ENCODE measurements at places on chromosomes 6 and 20.
A peak's percentile ranks its signal among the peaks of the same experiment; 100 is the strongest.

GRCh38 chr6:15121977-15122550, 123.8 kb upstream of the JARID2 start:
- DNase-seq, result no peak

DNA sequence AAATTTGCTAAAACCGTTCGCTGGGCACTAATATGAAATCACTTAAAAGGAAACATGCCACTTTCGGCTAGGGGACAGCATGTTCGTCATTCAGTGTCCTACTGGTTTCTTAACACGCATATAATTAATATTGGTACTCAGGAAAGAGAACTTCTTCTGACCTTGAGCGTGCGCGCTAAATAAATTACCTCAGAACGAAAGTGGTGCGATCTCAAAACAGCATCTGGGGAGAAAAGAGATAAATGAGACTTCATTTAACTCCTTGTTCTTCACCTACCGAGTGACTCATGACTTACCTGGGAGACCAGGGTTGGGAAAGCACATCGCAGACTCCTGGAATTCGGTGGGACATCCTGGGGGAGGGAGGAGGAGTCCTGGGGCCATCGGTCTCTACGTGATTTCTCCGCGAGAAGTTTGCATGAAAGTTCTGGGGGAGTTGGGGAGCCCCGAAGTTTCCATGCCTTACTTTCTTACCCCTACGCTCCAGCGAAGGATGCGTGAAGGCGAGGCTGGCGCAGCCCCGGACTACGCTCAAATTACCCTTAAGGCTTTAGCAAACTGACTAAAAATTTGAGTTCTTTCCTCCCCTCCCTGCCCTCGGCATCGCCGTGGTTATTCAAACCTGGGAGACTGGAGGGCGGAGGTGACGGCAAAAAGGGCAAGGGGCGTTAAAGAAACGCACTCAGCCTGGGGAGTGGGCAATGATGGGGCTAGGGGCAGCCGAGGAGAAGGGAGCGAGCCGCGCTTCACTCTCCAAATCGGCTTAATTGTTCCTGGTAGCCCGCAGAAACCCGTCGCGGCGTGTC, 1.1 kb upstream of the BEND6 start:
- peak; percentile 64 for DNase-seq

DNA sequence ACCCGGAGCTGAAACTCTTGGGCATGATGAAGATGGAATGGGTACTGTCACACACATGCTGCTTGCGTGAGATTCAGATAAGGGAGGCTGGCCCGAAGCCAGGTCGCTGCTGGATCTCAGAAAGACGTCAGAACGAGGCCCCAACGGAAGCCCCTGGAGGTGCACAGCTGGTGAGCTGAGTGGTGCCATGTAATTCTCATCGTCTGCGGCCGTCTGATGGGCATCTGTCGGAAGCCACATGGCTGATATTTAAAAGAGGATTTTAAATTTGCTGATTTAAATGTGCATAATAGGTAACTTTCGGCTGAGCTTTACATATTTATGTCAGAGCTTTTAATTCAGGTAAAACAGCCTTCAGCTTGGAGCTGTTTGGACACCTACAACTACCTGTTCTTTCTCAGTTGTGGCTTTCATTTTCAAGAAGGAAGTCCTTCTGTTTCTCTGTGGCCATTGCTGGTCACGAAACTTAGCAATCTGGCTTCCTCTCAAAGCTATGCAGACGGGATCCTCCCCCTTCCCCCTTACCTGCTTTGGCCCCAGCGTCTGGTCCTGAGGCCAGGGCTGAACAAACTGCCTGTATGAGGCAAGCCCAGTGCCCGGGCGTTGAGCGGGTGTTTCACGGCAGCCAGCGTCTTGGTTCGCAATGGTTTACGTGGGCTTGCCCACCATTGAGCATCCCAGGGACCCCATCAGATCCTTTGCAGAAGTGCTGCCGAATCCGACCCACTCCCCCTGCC, 9.2 kb downstream of the SLCO4A1 start:
- DNase-seq, result no peak

DNA sequence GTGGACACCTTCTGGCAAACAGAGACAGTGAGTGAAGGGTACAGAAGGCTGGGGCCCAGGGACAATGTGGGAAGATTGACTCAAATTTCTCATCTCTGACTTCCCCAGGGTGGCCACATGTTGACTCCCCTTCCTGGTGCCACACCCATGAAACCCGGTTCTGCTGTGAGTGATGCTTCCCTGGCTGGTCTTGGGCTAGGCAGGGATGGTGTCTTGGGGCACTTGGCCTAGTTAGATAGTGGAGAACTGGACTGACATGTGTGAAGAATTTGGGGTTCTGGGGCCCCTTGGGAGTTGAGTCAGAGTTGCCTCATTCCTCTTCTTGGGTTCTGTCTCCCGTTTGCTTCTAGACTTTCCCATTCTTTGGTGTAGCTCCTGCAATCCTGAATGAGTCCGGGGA, 34.2 kb downstream of the GSS start:
- no peak for DNase-seq

GRCh38 chr20:53828088-53828681, 234.5 kb upstream of the ZNF217 start:
- DNase-seq, result no peak

- no peak for DNase-seq
These were observed 7.5 kb downstream of the DIDO1 start for GRCh38 chr20:62918831-62919230.

DNA sequence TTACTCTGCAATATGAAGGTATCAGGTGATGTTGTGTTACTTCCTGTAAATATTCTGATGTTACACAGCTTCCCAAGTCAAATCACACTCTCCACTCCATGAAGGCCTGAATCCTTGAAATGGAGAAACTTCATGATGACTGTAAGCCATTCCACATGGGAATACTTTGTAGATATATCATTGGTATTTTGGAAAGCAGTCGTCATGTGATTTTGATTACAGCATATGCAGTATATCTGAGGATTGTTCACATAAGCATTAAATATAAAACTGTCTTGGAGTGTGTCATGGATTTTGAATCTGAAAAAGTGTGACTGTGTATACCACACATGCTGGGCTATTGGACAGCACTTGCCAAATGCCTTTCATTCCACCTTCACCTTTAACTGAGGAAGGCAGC, 118.3 kb upstream of the EXOC2 start:
- DNase-seq, result no peak

DNA sequence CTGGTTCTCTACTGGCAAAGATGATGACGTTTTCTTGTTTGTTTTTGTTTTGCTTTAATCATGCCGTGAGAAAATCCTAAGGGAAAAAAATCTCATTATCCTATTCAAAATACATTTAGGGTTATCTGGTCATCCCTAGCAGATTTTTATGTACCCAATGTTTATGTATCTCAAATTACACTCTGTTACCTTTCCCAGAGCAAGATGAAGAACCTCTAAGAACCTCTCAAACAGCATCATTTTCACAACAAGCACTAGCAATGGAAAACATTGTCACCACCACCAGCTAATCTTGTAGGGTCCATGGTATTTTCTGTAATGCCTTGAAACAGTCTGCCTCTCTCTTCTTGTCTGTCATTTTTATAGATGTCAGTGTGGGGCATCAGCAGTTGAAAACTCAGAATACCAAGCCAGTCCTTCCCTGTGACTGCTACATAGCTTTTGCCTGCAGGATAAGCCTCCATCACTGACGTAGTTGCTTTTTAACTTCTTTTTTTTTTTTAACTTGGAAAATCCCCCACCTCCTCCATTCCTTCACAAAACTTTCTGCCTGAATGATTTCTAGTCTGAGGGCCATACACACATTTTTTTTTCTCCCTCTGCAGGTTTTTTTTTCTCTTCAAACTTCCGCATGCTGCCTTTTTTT, 2.4 kb upstream of the SNAP25 start:
- DNase-seq, result peak; percentile 25

GRCh38 chr6:44576132-44576631, 188.7 kb downstream of the CDC5L start:
- no peak for DNase-seq

DNA sequence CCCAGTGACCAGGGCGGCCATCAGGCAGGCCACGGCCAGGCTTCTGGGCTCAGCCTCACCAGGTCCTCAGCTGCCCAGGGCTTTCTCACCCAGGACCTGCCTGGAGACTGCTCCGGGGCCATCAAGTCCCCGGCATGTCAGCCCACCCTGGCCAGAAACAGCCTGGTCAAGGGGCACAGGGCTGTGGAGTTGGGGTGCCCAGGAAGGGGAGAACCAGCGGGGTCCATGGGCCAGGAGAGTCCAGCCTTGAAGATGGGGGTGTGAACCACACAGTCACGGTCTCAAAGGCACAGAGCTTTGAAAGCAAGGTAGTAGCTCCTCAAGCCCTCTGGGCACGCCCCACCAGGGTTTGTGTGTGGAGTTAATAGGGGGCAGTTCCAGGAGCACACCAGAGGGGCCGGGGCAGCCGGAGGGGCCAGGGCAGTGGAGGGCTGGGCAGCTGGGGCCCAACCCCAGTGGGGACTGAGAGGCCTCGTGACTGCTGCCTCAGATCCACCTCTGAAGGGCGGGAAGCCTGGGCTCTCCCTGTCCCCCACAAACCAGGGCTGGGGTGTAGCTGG, 48.0 kb upstream of the BHLHE23 start:
- DNase-seq, result no peak

- DNase-seq, result no peak
These were observed 55.0 kb downstream of the GPR6 start for GRCh38 chr6:110033101-110033500.

GRCh38 chr6:105817370-105817769, 268.8 kb upstream of the PRDM1 start:
- no peak for DNase-seq

GRCh38 chr6:36550473-36551000, 3.3 kb upstream of the STK38 start:
- DNase-seq, result no peak

DNA sequence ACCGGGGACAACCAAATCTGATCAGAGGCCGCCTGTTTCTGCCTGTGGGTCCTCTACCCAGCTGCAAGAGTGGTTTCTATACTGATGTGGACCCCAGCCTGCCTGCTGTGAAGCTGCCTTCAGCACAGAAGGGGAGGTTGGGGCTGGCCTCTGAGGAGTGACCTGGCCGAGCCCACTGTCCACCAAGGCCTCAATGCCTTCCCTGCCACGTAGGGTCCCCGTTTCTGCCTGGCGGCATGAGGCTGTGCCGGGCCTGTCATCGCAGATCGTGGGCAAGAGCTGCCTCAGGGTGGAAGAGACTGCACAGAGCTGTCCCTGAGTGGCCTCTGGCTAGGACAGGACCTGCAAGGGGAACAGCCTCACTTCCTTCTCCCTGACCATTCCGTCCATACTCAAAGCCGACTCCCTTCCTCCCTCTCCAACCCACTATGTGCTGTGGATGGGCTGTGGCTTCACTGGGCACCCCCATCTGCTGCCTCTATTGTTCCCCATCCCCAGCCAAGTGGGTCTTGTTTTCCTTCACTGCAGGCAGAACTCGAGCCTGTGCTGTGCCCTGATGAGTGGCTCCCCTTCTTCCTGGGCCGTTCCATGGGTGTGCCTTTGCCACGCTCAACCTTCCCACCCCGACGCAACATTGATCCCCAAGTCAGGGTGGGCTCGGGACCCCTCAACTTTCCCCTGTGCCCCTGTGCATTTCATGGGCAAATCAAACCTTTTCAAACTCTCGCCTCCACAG, 60.3 kb downstream of the ERMARD start:
- no peak for DNase-seq

- peak; percentile 39 for DNase-seq
These were observed 55.7 kb downstream of the LYRM4 start for GRCh38 chr6:5205035-5205507.

DNA sequence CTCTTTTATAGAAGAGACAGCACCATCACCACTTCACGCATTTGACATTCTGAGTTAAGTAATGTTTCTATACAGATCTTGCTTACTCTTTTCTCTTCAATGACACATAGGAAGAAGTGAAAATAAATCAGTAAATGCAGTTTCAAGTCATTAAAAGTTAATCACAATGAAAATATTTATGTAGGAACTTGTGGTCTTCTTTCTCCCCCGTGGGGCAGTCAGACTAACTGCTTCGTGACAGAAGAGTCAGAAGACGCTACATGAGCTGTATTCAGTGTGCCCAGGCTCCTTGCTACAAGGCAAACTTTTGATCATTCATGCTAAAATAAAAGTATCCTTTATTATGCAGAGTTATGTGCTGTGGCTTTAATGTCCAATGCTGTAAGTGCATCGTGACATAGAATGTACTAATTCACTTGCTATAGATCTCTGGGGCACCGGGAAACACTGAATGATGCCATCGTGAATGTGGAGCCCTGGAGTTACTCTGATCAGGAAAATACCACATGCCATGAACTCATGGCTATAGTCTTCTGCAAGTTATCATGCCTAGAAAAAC, 117.8 kb upstream of the TRAF3IP2 start:
- DNase-seq, result no peak

- DNase-seq, result peak; percentile 71
These were observed 24.2 kb upstream of the TMX4 start for GRCh38 chr20:8043687-8044282.

- DNase-seq, result no peak
These were observed 650 bp upstream of the TTK start for GRCh38 chr6:80003826-80004172.

- peak; percentile 83 for DNase-seq
These were observed 580 bp upstream of the SYCP2 start for GRCh38 chr20:59933849-59934585.

DNA sequence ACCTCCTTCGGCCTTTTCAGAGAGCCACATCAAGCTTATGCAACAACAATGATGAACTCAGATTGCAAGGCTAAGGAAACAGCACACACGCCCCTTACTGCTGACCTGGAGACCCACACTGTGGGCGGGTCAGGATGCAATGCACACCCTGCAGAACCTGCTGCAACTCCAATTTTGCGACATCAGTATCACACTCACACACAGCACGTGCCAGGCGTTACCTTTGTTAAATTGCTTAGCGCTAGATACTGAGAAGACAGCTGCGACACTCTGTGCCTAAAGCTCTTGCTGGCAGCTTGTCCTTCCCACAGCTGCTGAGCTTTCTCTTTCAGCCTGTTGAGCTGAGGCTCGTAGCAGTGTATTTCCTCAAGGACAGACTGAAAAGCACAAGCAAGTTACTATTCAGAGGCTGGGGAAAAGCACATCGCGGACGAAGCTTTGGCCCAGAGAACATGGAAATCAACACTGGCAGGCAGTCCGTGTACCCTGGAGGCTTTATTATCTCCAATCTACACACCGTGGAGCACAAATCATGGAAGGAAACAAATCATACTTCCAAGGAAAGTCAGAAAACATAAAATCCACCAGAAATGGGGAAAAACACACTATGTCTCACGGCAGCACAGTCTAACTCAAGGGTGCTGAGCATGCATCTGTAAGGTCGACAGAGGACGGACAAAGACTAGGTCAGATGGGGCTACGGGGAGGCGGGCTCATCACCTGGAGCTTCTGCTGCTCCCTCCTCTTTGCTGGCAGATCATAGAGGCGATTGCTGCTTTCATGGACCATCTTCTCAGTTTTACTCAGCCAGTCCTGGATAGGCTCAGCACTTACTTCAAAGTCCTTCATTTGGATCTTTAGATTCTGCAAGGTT, 268.2 kb downstream of the SYNE1 start:
- DNase-seq, result peak; percentile 55

DNA sequence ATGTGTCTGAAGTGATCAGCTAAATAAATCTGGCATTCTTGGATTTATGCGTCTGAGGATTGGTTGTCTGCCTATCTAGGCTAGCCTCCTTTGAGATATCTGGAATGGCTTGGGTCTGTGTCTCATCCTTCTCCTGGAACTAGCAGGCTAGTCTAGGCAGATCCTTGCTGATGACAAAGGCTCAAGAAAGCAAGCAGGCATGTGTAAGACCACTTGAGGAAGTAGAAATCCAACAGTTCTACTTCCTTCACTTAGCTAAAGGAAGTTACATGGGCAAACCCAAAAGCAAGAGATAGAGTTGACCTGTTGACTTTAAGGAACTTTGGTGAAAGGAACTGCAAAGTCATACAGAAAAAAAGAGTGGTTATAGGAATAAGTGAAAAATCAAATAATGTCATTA, 672.6 kb downstream of the MAFB start:
- DNase-seq, result no peak

- DNase-seq, result no peak
These were observed 4.7 kb downstream of the SRSF3 start for GRCh38 chr6:36598739-36599318.

Data from neural progenitor cell (in vitro differentiated cells).